Suppressor macrophage (primary cell): ENCODE measurements at places on chromosomes 11 and 22.

GRCh38 chr22:35638001-35638400, 10.2 kb upstream of the APOL6 start:
- DNase-seq = no peak

- no peak for DNase-seq
Observed at GRCh38 chr11:80307676-80308075, 866.8 kb upstream of the TENM4 start.

- no peak for DNase-seq
Observed at GRCh38 chr11:70579316-70579955, 181.1 kb downstream of the CTTN start.

GRCh38 chr11:1953489-1954266, 6.5 kb downstream of the MRPL23 start:
- DNase-seq = no peak

GRCh38 chr11:67996051-67996450, 7.8 kb downstream of the UNC93B1 start:
- DNase-seq = no peak

GRCh38 chr11:46359953-46360352, 12.7 kb downstream of the DGKZ start:
- no peak for DNase-seq

- no peak for DNase-seq
Observed at GRCh38 chr22:48105259-48105658, 1342.8 kb downstream of the TBC1D22A start.

DNA sequence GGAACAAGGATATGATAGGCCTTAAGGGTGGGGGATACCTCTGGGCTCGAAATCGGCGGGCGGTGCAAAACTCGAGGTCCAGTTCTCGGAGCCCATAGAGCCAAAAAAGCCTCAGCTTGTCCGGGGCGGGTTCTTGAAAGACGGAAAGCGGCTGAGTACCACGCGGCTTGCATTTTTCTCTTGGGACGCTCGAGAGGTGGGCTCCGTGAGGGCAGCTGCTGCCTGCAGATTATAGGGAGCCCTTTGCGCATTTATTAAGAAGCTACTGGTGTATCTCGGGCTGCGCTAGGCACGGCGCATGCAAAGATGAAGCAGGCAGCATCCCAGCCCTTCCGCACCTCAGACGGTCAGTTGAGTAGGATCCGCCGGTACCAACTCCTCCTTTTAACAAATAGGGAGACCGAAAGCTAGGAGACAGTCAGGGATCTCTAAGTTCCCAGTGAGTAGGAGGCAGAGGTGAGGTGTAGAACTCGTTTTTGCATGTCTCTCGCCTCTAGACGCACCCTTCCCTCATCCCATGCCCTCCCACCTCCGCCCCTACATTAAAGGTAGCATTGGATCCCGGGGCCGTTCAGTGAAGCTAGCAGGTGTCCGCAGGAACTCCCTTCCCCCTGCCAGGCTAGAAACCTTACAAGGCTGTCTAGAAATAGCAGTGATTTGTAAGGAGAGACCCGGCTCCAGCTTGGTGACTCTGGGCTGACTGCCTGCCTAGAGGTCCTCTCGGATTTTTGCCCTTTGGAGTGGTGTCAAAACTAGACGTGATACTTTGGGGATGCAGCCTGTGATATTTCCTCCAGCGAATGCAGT, 768 bp downstream of the LDHA start:
- DNase-seq = peak; percentile 30

DNA sequence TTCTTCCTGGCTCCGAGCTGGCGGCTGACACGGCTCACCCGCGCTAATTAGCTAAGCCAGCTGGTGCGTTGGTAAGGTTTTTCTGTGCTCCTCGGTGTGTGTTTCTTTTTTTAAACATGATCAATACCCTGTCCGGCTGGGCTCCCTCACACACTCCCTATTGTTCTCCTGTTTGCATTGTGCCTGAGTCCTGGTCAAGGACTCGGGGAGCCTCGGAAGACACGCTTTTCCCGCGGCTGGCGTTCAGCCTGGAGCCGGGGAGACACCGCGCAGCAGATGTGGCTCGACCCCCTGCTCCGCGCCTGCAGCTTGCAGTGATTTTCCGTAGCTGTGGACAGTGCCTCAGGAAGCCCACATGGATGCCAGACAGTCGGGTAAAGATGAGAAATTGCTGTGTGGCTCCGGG, 454.9 kb upstream of the CADM1 start:
- DNase-seq = no peak

DNA sequence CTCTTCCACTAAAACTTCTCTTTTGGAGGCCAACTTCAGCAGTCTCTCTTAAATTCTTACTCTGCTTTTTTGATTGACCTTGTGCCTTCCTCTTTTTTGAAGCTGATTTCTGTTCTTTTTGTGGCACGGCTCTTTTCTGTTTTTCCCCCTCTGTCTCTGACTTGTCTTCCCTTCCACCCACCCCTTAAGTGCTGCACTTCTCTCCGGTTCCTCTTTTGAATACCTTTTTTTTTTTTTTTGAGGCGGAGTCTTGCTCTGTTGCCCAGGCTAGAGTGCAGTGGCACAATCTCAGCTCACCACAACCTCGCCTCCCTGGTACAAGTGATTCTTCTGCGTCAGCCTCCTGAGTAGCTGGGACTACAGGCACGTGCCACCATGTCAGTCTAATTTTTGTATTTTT, 211.9 kb downstream of the BLID start:
- peak; percentile 86 for DNase-seq

DNA sequence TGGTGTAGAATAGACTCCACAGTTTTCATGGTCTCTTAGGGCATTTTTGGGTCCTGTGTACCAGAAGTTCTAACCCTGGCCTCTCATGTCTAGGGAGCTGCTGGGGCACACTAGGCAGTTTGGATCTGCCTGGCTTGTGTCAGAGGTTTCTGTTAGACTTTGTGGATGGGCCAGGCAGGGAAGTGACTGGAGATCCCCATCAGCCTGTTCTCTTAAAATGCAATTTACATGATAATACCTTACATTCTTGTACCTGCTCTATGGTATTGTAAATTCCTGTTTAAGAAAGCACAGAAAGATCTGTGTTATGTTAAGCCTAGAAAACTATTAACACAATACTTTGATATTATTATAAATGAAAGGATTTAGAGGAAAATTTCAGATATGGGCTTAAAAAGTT, 104.0 kb downstream of the ARHGAP42 start:
- no peak for DNase-seq
